Left forelimb (tissue), 1 donor: ENCODE measurements at places on chromosomes 7 and 10.

- no peak for DNase-seq
Observed at GRCh38 chr10:106479636-106480035, 684.9 kb downstream of the SORCS1 start.

DNA sequence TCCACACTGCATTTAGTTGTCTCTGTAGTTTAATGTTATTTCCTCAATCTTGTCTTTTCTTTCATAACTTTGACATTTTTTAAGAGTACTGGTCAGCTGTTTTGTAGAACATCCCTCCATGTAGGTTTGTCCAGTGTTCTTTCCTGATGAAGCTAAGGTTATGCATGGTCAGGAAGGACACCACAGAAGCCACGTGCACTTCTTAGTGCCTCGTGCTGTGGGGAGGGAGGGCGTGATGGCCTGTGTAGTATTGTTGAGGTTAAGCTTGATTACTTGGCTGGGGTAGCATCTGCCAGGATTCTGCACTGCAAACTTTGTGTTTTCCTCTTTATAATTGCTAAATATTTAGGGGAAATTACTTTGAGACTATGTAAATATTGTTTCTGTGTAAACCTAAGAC, 48.3 kb downstream of the MCMBP start:
- DNase-seq, result no peak

GRCh38 chr10:96357038-96357620, 1.7 kb downstream of the OPALIN start:
- DNase-seq, result no peak

- no peak for DNase-seq
Observed at GRCh38 chr7:32161708-32162107, 91.5 kb upstream of the PDE1C start.

DNA sequence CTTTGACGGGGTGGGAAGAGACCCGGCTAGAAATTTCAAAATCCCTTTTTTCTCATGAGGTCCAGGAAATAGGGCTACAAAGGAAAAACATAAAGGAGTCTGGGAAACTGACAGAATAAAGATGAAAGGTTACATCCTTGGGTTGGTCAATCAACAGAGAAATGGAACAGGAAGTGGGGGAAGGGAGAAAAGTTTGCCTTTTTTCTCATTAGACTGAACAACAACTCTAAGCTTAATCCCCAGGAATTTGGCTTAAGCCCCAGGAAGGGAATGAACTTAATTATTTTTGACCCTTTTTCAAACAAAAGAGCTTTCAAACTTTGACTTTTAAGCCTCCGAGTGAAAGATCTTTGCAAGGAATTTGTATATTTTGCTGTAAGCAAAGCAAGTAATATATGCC, 32.7 kb downstream of the LGI1 start:
- no peak for DNase-seq

DNA sequence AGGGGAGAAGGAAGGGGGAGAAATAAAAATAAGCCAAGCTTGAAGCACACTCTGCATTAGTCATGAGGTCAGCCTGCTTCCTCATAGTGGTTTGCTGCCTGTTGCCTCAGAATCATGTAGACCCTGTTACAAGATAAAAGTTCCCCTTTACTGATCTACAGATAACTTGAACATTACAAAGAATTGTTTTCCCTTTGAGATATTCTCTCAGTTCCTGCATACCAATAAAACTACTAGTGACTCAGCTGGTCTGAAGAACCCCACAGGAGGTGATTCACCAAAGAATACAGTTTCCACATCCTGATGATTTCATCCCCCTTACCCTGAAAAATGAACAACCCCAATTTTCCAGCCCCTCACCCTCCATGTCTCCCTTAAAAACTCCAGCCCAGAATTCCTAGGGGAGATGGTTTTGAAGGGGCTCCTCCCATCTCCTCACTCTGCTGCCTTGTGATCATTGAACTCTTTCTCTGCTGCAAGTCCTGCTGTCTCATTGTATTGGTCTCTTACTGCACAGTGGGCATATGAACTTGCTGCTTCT, 31.5 kb upstream of the NRP1 start:
- DNase-seq, result no peak

GRCh38 chr7:95482424-95482823, 3.3 kb upstream of the ASB4 start:
- no peak for DNase-seq

GRCh38 chr10:102962267-102962666, 44.2 kb downstream of the CNNM2 start:
- DNase-seq, result no peak
